NCI-H2171 treated with DMSO at 0.1 percent for 48 hours (cell line): ENCODE measurements at places on chromosomes 16 and 17.

DNA sequence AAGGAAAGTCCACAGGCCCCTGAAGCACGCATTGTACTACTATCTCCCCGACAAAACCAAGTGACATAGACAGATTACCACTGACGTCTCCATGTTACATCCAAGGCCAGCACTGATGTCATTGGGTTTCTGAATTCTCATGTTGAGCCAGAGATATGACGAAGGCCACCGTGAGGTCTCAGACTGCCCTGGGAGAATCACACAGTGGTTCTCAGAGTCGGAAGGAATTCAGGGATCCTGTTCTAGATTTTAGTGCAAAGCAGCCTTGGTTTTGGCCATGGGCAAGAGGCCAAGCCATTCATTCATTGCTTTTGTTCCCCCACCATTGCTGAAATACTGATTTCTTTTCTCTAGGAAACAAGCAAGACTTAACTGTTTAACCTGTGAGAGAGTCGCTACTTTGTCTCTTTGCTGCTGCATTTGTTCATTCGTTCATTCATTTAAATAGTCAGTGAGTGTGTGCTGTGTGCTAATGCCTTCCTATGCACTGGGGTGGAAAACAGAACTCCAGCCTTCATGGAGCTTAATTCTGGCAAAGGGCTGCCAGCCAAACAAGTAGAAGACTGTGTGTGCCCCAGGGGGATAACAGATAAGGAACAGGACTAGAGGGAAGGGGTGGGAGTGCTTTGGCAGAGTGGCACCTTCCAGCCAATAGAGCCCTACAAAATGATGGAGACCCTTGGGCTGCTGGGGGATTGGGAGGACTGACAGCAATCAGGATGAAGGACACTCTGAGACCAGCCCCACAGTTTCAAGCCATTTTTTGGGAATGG, 222.3 kb downstream of the MSI2 start:
- DNase-seq: no peak

DNA sequence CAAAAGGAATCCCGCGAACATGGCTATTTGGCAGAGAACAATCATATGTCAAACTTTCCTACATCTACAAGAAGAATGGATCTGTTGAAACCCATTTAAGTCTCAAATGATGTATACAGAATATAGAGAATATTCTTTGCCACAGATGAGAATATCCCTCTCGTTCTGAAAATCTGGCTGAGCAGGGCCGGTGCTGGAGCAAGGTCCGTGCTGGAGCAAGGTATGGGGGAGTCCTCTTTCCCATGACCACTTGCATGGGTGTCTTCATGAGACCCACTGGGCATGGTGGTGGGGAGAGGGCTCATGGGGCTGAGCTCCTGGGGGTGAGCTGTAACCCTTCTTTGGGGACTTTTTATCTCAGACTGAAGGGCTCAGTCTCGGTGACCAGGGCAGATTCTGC, 440.9 kb downstream of the SOX9 start:
- no peak for DNase-seq

DNA sequence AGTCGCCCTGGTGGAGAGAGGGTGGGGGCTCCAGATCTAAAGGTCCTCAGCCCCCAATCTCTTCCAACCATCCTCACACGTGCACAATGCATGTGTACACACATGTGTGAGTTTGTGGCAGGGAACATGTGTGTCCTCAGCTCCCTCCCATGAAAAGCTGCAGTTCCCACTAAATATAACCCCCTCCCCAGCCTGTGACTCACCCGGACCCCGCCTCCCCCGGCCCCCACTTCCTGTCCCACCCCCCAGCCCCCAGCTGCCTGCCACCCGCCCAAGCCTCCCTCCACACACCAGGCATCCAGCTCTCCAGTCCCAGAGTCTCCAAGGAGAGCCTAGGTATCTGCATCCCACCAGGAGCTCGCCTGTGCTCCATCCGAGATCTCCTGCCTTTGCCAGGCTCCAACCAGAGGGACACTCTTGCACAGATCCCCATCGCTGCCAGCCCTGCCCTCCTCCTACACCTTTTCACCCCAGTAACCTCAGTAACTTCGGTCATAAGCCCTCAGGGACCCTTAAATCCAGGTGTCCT, 3.9 kb downstream of the DLG4 start:
- no peak for DNase-seq

DNA sequence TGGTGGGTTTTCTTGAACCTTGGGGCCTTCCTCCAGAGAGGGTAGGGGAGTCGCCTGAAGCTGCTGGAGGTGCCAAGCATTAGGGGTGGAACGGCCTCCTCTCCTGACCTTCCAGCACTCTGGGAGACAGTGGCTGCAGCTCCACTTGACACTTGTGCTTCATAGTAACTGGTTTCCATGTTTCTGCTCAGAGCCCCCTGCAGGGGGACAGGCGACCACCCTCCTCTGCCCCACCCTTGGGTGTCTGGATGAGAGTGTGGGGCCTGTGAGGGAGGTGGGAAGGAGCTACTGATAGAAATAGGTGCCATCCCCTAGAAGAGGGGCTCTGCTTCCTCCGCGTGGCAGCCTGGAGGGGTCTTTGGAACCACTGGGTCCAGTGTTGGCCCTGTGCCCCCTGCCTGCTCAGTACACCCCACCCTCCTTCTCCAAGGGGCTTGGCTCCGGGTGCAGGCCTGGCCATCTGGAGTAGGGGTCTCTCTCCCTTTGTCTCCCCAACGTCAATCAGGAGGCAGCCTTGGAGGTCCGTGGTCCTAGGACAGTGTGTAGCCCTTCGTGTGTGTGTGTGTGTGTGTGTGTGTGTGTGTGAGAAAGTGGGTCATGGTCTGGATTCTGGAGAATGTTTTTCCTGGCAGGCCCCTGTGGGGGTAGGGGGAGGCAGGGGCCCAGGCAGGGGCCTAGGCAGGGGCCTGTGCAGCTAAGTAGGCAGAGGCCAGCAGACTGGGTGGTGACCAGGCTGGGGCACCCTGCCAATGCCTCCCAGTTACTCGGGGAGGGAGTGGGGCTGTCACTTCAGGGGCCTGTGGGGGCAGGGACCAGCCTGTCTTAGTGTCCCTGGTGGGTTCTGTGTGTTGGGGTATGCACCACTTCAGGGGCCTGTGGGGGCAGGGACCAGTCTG, 4.9 kb downstream of the LASP1 start:
- DNase-seq: no peak

DNA sequence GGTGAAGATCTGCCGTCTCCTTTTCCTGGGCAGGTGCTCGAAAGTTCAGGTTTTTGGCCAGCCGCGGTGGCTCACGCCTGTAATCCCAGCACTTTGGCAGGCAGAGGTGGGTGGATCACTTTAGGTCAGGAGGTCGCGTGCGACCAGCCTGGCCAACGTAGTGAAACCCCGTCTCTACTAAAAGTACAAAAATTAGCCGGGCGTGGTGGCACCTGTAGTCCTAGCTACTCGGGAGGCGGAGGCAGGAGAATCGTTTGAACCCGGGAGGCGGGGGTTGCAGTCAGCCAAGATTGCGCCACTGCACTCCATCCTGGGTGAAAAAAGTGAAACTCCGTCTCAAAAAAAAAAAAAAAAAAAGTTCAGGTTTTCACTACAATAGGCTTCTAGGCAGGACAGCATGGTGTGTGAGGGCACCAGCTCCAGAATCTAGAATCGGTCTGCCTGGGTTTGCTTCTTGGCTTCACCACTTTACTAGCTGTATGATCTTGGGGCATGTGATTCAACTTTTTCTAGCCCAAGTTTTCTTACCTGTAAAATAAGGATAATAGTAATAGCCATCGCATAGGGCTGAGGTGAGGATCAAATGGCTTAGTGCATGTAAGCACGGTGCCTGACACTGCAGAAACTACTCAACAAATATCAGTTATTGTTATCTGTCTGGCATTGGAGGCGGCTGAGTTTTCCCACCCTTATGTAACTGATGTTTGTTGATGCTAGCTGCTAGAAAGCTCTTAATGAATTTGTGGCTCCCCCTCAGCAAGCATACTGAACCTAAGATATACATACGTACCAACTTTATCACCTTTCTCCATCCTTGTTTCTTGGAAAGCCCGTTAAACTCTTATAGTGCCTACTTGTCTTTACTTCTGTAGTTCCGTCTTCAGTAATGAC, 1.3 kb downstream of the PSMD12 start:
- no peak for DNase-seq
